CD4-positive, alpha-beta T cell treated with Interleukin-17A for 1 hour (primary cell): ENCODE measurements at places on chromosomes 7 and 10.

GRCh38 chr7:44678471-44679179 is 70.0 kb upstream of the ZMIZ2 start:
- no peak for DNase-seq

- DNase-seq: no peak
These were observed 376.9 kb upstream of the LRGUK start for GRCh38 chr7:133750287-133750686.

DNA sequence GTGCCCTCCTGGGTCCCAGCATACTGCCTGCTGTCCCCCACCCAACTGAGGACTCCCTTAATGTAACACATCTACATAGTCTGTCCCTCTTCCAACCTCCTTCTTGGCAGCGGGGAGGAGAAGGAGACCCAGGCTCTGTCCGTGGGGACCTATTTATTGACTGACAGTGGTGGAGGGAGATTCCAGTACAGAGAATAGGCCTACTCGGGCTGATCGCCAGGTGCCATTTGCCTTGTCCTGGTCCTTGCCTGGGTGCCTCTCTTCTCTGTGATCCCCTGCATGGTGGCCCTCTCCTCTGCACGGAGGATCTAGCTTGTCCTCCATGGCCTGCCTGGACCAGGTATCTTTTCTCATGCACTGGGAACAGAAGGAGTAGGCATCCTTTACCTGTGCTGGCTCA is 17.0 kb downstream of the GHRHR start:
- no peak for DNase-seq

DNA sequence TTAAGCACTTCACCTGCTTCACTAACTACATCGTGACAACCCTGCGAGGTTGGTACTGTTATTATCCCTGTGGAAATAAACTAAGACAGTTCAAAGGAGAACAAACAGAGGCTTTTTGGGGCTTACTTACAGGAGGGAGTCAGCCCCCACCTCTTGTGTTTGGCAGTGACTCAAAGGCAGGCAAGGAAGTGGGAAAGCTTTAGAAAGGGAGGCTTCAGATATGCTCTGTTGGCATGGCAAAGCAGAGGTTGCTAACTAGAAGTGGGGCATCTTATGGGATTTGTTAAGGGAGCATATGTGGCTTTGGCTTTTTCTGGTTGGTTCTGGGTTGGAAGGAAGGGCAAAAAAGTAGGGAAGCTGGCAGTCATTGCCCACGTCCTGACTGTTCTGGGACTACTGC is 84.8 kb upstream of the AOAH start:
- no peak for DNase-seq

- no peak for DNase-seq
These were observed 72.9 kb upstream of the GRID1 start for GRCh38 chr10:86439544-86439943.
